ENCODE measurements at places on chromosomes 7 and 10. TPM values are rescaled to one million over a fixed set of nuclear protein-coding genes. Genes with fewer than 3 reads are reported as not detected.

PLXNA4 gene
- total RNA-seq, result 2.6 TPM

NPY4R2 gene
- not detected for total RNA-seq

PLEKHS1 gene
- 0.21 TPM for total RNA-seq

SOSTDC1 gene
- total RNA-seq, result not detected

PMPCB gene
- 89.6 TPM for total RNA-seq

CDHR1 gene
- total RNA-seq, result 0.31 TPM

MEPCE gene
- total RNA-seq, result 36.7 TPM

C7orf57 gene
- not detected for total RNA-seq

RPEL1 gene
- not detected for total RNA-seq

HOXA7 gene
- 0.10 TPM for total RNA-seq

ERVW-1 gene
- total RNA-seq, result not detected

HMX3 gene
- not detected for total RNA-seq

SFXN2 gene
- 2.2 TPM for total RNA-seq

HOXA2 gene
- total RNA-seq, result 0.10 TPM

ECHDC3 gene
- 2.6 TPM for total RNA-seq

GLCCI1 gene
- 12.0 TPM for total RNA-seq

PRRT4 gene
- 0.10 TPM for total RNA-seq

DYDC1 gene
- total RNA-seq, result not detected

TMEM26 gene
- not detected for total RNA-seq

UBN2 gene
- 6.0 TPM for total RNA-seq

TAX1BP1 gene
- 167 TPM for total RNA-seq

RET gene
- total RNA-seq, result 0.63 TPM

IQUB gene
- total RNA-seq, result 0.52 TPM

ITIH2 gene
- not detected for total RNA-seq

Measured in mononuclear cell (primary cell).